ENCODE measurements at places on chromosomes 12 and 14.
A peak's percentile ranks its signal among the peaks of the same experiment; 100 is the strongest.

DNA sequence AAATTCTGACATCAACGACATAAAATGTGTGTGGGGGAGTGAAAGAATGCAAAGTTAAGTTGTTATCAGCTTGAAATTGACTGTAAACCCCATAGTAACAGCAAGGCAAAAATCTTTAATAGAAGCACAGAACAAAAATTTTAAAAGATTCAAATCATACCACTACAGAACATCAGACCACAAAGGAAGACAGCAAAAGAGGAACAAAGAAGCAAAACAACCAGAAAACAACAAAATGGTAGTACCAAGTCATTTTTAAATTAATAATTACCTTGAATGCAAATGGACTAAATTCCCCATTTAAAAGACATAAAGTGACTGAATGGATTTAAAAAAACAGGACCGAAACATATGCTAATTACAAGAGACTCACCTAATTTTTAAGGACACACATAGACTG lies 31.3 kb downstream of the A2M start:
- no peak for DNase-seq

GRCh38 chr14:23154964-23155587 lies 28.4 kb downstream of the SLC7A8 start:
- no peak for DNase-seq

DNA sequence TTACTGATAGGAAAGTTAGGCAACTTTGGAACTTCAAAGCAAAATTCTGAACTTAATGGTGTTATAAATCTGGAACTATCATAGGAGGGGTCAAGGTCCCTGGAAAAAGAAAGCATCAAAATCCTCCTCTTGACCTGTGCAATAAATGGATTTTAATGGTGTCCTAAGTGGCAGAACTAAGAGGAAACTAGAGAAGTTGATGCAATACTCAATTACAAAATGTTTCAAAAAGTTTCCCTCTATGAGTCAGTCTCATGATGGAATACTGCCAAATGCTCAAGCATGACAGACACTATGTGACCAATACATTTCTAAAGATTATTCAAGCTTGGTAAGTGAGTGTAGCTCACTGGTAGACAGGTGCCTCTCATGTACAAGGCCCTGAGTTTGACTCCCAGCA lies 47.7 kb upstream of the ERGIC2 start:
- DNase-seq: peak; percentile 4

DNA sequence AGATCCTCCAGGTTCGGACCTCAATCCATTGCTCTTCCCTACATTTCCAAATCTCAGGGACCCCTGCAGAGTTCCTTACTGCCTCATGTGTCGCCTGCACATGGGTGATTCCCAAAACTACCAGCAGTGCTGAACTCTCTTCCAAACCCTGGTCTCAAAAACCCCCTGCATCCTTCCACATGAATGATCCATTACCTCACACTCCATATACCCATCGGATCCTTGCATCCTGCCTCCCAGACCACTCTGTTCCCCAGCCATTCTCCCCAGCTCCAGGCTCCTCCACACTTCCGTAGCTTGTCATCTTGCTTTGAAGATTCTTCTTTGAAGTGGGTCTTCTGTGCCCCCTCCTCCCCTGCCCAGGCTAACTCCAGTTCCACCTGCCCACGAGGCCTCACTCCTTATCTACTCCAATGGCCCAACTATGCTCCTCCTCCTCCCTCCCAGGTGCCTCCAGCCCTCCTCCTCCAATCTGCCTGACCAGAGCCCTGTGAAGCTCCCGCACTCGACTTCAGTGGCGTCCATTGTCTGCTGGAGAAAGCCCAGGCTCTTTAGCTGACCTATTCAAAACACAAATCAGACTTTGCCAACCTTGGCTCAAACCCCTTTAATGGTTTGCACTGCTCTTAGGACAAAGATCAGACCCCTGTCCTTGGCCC lies 13.8 kb downstream of the RAPGEF3 start:
- no peak for DNase-seq

DNA sequence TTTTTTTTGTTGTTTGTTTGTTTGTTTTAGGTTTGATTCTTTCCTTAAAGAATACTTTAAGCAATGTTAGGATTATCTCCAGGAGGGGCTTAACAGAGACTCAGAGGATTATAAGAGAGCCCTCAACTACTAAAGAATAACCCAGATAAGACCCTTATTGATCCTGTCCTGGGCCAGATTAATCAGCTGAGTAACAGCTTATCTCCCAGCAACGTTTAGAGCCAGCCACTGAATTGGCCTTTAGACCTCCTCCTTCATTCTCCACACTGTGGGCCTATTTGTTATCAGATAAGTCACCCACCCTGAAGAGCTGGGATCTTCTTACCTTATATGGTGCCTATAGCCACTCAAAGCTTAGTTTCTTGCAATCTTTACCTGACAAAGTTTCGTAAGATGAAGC lies 71.1 kb downstream of the FIGNL2 start:
- no peak for DNase-seq

GRCh38 chr12:64411427-64411826 lies 7.2 kb downstream of the XPOT start:
- no peak for DNase-seq

GRCh38 chr12:29152223-29152868 lies 3.3 kb downstream of the FAR2 start:
- DNase-seq: peak; percentile 73

DNA sequence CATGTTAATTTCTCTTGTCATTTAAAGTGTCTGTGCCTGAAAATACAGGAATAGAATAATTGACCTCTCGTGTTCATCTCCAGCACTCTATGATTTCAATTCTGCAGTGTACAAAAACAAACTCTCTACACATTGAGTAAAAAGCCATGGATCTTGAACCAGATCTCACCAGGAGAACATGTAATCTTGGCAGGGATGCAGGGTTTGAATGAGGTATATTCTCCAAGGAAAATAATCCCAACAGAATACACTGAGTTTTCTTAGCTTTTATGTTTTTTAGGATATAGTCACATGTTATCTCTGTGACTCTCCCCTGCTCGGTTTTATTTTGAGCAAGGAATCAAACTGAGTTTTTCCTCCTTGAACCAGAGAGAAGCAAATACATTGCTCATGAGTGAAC lies 224.7 kb downstream of the PIK3C2G start:
- DNase-seq: no peak

DNA sequence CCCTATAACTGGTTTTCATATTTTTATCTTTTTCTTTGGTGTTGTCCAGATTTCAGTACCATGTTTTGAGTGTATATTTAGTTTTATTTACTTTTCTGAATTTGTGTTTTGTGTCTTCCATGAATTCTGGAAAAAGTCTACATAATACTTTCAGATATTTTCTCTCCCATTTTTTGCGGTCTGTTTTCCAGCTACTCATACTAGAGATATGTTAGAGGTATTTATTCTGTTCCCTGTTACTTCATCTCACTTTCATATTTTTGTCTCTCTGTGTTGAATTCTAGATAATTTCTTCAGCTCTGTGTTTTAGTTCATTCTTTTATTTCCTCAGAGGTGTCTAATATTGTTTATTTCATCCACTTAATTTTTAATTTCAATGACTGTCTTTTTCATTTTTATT lies 74.2 kb downstream of the IFT81 start:
- no peak for DNase-seq

DNA sequence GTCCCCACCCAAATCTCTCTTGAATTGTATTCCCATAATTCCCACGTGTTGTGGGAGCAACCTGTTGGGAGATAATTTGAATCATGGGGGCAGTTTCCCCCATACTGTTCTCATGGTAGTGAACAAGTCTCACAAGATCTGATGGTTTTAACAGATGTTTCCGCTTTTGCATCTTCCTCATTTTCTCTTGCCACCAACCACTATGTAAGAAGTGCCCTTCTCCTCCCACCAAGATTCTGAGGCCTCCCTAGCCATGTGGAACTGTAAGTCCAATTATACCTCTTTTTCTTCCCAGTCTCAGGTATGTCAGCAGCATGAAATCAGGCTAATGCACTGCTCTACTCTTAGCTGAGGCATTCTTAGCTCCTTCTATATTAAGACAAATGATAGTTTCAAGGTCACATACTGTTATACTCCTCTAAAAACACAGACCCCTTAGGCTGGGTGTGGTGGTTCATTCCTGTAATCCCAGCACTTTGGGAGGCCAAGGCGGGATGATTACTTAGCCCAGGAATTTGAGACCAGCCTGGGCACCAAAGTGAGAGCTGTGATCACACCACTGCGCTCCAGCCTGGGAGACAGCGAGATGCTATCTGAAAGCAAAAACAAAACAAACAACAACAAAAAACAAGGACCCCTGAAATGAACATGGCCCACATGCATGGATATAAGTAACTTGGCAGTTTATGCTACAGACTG lies 3.6 kb downstream of the SCAF11 start:
- no peak for DNase-seq

GRCh38 chr12:5017638-5018348 lies 25.9 kb upstream of the KCNA5 start:
- no peak for DNase-seq

DNA sequence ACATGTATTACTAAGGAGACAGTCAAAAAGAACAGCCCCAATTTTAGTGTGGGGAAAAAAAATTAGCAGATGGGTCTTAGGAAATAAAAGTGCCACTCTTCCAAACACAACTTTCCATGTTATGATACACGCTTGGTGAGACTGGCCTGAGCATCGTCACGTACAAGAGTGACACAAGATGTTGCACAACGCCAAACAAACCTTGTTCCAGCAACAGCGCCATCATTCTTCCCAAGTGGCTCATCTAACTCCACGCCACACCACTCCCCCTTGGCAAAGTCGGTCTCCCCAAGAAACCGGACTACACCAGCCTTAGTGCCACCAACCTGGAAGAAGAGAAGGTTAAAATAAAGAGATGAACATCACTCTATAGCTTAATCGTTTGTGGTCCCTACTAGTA lies 58.7 kb downstream of the CLIP1 start:
- no peak for DNase-seq

GRCh38 chr14:100664841-100665510 lies 61.7 kb upstream of the DLK1 start:
- DNase-seq: no peak

DNA sequence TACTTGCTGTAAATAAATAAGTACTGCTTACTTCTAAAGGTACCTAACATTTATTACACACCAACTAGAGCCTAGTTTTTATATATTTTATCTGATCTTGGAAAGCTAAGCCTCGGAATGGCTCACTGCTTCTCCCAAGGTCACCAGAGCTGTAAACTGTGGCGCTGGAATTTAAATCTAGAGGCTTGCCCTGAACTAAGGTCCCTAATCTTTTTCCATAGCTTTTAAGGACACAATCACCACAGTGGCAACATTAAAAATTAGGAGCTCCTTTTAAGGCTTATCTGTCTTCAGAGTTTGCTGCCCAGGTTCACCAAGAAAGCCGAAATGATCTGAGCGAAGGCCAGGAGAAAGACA lies 670 bp downstream of the CCNB1IP1 start:
- no peak for DNase-seq

- no peak for DNase-seq
Observed at GRCh38 chr14:50670196-50670865, 2.2 kb upstream of the SAV1 start.

DNA sequence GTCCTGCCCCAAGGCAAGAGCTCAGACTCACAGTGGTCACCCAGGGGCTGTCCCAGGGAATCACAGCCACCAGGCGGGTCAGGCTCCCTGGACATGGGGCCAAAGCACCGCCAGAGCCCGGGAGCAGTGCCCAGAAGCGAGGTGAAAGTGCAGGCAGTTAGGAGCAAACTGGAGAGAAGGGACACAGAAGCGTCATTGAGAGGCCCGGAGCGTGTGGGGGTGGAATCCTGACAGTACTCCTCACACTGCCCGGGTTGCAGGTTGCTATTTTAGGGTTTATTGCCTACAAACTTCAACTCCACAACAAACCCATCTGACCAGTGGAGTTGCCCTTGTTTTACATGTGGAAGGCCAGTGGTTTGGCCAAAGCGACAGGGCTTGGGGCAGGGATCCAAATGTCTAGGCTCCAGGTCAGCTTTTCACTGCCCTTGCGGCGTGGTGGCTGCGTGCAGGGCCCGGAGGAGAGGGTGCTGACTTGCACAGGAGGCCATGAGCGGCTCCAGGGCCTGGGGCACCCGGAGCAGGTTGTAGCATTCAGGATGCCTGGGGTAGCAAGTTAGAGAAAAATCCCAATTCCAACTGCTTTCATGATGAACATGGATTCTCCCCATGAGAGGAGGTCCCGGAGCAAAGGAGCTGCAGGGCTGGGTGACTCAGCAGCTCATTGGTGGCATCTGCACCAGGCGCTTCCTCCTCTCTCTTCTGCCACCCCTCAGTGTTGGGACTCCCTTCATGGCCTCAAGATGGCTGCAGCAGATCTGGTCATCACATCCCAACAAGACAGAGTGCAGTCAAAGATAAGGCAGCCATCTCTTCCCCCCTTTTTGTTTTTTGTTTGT lies 112.3 kb upstream of the NCOR2 start:
- no peak for DNase-seq

GRCh38 chr14:94574336-94574735 lies 6.9 kb upstream of the SERPINA5 start:
- no peak for DNase-seq

DNA sequence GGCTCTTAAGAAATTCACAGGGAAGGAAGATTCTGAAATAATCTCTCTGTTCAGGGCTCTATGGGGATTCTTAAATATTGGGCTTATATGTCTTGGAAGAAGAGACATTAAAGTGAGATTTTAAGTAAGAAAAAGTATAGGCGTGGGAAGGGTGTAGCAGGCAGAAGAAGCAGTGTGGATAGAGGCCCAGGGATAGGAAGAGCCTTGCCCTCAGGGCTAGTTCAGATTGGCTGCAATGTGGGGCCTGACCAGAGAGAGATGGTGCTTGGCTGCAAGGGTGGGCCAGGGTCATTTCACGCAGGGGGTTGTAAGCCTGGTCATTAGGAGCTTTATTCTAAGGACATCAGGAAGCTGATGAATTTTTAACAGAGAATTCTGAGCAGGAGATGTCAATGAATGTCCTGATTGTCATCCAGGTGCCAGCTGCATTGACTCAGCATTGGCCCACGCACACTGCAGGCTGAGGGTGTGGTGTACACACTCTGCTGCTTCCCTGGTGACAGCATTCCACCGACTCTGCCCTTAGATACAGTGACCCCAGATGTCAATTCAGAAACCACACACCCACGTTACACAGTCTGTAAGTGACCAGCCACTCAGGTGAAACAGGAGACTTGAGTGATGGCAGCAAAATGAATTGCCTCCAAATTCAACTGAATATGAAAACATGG lies 582.5 kb downstream of the NRXN3 start:
- DNase-seq: no peak

DNA sequence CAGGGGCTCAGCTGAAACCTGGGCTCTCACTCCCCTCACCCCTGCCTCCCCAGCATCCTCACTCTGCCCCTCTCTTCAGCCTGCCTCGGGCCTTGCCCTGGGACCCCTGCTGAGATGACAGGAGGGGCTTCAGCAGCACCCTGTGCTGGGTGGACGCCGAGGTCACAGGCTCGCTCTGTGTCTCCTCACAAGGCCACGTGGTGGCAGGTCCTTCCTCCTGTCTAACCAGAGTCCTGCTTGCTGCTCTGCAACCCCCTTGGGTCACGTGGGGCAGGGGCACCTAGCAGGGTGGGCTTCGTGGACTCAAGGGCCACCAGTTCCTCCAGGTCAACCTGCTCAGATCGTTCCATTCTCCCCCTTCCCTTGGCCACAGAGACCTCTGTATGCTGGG lies 90.4 kb downstream of the TMEM121 start:
- DNase-seq: no peak
